ENCODE measurements at places on chromosomes 1 and 21. TPM values are rescaled to one million over a fixed set of nuclear protein-coding genes. Genes with fewer than 3 reads are reported as not detected.

Gene DNASE2B
- total RNA-seq, result not detected

Gene PER3
- total RNA-seq, result 3.3 TPM

Gene GJA9
- total RNA-seq, result not detected

Gene C1orf167
- not detected for total RNA-seq

Gene PADI2
- total RNA-seq, result 9.9 TPM

Gene KRTAP19-3
- total RNA-seq, result not detected

Gene CELSR2
- 1.1 TPM for total RNA-seq

Gene LIN28A
- not detected for total RNA-seq

Gene ALX3
- not detected for total RNA-seq

Gene KMO
- total RNA-seq, result 53.6 TPM

Gene SPRR2G
- not detected for total RNA-seq

Gene SLC5A9
- total RNA-seq, result not detected

Gene EXTL1
- not detected for total RNA-seq

Gene OLFM3
- not detected for total RNA-seq

Gene BCL2L15
- total RNA-seq, result 0.83 TPM

Gene KIF21B
- total RNA-seq, result 31.8 TPM
